CD4-positive, alpha-beta T cell treated with Interleukin-15 for 1 hour (primary cell): ENCODE measurements at places on chromosomes 7 and 10.

GRCh38 chr10:19819419-19820033, 3.3 kb downstream of the PLXDC2 start:
- DNase-seq = no peak

DNA sequence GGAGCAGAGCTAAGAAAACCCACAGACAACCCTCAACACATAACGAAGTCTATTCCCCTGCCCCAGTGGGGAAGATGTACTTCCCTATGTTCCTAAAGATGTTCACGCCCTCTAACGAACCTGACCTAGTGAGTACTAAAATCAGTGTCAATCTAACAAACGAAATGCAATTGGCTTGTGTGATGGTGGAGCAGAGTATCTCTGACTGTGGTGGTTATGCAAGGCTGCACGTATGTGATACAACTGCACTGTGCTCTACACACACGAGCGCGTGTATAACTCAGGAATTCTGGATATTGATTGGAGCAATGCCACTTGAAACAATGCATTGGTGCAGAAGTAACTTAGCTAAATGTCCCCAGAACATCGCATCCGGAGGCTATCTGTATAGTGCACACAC, 1.3 kb downstream of the ANKRD16 start:
- DNase-seq = no peak

DNA sequence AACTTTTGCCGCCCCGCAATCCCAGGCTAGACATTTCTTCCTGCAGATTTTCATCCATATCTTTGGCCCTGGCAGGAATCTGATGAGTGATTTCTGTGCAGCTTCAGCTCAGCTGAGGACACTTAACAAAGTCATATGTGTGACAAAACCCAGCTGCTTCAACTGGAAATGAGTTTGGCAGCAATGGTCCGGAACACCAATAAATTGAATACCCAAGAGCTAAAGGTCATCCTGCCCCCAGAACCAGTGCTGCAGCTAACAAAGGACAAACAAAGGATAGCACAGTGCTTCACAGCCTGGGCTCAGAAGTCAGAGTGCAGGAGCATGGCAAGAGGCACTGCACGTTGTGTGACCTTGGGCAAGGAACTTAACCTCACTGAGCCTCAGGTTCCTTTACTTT, 40.0 kb upstream of the TRIL start:
- no peak for DNase-seq

DNA sequence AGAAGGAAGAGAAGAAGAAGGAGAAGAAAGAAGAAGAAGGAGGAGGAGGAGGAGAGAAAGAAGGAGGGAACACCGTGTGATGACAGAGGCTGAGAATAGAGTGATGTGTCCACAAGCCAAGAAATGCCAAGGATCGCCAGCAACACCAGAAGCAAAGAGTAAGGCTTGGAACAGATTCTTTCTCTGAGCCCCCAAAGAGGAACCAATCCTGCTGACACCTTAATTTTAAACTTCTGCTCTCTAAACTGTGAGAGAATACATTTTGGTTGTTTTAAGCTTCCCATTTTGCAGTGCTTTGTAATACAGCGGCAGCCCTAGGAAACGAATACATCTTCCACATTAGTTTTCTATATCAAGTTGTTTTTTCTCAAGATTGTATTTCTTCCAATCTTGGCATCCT, 13.9 kb upstream of the WNT8B start:
- no peak for DNase-seq

- DNase-seq = no peak
These were observed 649 bp downstream of the SCD start for GRCh38 chr10:100347568-100348195.

- DNase-seq = no peak
These were observed 61.1 kb downstream of the VWA2 start for GRCh38 chr10:114300036-114300645.

DNA sequence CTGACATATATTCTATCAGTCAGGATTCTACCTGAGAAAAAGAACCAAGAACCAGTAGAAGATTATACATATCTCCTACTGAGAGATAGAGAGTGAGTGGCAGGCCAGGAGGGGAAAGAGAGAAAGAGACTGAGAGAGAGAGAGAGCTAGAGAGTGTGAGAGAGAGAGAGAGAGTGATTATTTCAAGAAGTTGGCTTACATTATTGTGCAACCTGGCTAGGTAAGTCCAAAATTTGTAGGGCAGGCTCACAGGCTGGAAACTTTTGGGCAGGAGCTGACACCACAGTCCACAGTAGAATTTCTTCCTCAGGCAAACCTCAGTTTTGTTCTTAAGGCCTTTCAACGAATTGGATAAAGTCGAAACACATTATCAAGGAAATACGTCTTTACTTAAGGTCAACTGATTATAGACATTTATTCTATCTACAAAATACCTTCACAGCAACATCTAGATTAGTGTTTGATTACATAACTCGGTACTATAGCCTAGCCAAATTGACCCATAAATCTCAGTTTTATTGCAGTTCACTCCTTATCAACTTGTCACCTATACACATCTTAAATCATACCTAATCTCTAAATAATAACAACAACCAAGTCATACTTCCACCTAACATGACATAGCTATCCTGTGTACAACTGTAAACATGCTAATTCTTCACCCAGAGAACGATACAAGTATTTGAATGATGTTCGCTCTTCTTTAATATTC, 17.0 kb upstream of the CYP2C18 start:
- no peak for DNase-seq

DNA sequence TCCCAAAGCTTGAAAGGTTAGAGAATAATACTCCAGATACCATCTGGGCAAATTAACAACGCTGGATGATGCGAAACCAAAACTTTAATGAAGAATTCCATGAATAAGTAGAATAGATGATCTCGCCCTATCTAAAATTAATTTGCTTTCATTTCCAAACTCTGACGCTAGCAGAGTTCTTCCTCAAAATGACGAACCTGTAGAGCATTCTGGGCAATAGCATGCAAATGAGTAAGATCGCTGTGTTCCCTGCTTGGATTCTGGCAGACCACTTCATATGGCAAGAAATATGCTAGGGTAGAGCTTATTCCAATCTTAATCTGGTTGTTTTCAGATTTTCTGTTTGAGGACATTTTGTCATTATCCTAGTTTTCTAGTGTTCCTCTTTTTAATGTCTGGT, 36.1 kb upstream of the SMNDC1 start:
- DNase-seq = no peak

DNA sequence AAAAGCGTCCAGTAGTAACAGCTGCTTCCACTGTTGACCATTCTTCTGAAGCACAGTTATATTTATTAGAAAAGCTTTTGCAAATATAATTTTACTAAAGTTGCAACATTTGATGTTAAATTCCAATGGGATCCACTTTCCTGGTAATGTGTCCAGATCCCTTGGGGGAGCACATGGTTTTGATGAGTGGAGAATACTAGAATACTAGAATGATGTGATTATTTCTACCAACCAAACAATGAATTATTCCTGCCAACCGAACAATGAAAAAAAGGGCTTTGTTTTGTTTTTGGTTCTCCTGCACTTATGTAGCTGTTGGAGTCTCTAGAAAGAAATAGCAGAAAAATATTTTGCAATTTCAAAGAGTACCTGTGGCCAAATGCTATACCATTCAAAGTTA, 59.1 kb downstream of the BPGM start:
- DNase-seq = no peak

GRCh38 chr10:42917821-42918220, 135.2 kb downstream of the BMS1 start:
- DNase-seq = no peak

DNA sequence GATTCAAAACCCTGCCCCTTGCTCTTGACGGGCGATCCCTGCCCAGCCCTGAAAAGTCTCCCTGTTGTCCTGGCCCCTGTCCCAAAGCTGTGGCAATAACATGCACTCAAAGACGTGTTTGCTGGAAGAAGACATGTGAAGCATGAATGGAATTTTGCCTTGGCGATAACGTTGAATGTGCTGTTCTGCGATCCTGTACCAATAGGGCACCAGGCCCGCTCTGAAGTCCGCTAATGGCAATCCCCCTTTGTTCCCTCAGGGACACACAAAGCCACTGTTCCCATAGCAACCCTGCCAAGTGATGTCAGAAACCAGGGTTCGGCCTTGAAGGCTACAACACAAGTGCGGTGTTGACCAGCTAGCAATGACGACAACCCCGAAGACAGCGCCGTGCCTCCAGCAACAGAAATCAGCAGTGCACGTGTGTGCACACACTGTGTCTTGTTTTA, 284.6 kb downstream of the KLF6 start:
- no peak for DNase-seq

DNA sequence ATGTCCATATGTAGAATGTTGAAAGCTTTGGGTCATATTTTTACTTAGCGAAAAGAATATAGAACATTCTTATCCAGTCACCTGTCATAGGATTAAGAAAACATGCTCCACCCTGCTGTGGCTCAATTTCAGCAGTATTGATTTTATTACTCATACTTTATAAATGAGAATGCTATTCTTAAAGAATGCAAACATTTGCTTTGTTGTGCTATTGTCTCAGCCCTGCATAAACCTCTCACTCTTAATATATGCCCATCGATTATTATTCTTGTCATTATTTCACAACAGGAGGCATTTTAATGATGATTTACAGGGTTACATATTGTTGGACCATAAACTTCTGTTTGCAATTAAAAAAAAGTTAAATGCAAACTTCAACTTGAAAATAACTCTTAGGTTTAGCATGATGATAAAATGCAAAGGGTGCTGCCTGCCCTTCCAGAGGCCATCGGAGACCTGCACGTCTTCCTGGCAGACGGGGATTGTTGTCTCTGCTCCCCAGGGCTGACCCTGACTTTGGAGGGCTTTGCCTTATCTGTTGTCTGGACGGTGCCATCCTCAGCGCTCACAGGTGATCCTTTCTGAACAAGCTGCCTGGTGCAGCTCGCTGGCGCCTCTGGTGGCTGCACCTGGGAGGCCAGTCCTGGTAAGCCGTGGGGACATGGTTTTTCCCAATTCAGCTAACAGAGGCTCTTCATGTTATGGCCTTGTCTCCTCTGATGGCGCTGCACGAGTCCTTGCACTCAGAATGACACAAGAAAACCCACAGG, 50.0 kb upstream of the SHH start:
- DNase-seq = no peak

- no peak for DNase-seq
These were observed 12.9 kb downstream of the CFAP46 start for GRCh38 chr10:132929480-132929879.

GRCh38 chr7:22723181-22723601, 3.8 kb upstream of the IL6 start:
- peak; percentile 28 for DNase-seq

DNA sequence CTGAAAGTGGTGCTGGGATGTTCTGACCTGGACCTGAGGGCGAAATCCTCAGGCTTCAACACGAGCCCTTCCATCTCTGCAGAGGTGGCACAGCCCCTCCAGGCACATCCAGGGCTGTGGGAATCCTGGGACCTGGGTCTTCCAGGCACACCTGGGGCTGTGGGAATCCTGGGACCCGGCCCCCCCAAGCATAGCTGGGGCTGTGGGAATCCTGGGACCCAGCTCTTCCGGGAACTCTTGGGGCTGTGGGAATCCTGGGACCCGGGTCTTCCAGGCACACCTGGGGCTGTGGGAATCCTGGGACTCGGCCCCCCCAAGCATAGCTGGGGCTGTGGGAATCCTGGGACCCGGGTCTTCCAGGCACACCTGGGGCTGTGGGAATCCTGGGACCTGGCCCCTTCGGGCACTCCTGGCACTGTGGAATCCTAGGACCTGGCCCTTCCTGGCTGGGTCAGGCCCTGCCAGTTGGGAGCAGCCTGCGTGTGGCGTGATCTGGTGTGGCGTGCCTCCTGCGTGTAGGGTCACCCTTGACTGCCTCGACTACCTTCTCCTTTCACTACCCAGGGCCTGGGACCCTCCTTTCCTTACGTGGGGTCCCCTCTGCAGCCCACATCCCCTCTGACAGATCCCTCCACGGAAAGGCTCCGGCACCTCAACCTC, 124.0 kb downstream of the WDR37 start:
- no peak for DNase-seq

GRCh38 chr7:43621729-43622448, 39.0 kb downstream of the STK17A start:
- DNase-seq = no peak

DNA sequence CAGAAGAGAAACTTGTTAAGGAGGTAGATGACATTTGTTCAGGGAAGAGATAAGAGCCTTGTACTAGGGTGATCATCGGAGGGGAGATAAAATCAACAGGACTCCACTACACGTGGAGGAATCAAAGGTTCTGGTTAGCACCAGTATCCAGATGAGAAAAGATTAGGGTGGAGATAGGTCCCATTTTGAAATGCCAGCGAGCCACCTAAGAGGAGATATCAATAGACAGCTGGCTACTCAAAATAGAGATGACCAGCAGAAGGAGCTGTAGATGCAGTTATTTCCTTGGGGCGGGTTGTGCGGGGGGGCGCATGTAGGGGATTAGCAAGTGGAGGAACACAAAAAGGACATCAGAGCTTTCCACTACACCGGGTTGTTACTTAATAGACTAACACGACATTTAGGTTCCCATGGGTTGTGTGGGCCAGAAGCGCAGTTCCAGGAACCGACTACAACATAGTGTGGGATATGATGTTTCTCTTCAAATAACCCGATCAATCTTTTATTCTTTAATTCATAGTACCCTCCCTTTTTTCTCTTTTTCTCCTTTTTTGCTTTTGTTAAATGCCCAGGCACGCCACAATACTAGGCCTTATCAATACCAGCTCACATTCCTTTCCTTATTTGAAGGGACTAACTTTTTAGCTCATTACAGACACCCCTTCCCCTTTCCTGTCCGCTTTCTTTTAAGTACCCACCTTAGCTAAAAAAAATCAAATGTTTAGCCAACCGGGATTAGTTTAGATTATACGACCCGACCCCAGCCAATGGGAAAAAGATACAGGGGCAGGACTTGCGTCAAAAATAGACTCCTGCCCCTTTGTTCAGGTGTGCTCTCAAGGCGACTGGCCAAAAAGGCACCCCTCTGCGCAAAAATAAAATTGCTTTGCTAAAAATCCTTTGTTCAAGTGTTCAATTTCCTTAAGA, 2.0 kb upstream of the KIF11 start:
- DNase-seq = peak; percentile 17

- DNase-seq = peak; percentile 82
These were observed 33.3 kb upstream of the KDM7A start for GRCh38 chr7:140209866-140210609.

GRCh38 chr10:16907687-16908086, 90.5 kb upstream of the RSU1 start:
- DNase-seq = no peak

GRCh38 chr10:117214401-117214800, 17.1 kb downstream of the KCNK18 start:
- no peak for DNase-seq
